Pulmonary artery endothelial cell (primary cell): ENCODE measurements at places on chromosomes 1 and 21.

DNA sequence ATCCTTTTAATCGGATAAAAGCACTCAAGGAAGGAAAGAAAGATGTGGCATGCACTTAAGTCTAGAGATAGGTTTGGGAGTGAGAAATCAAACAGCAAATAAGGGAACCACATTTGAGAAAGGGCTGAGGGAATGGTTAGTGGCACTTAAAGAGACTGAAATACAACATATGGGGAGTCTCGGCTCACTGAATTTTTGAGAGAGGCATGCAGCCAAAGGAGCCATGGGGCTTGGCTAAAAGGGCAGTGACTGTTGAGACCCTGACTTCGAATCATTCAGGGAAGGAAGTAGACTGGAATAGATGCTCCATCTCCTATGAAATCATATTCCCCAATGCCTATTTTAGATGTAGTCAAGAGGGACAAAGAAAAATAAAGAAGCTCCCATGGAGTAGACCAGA is 58.3 kb upstream of the HAO2 start:
- DNase-seq, result no peak

GRCh38 chr1:35650416-35650815 is 9.1 kb upstream of the PSMB2 start:
- no peak for DNase-seq

GRCh38 chr1:32336963-32337675 is 1.1 kb upstream of the MARCKSL1 start:
- no peak for DNase-seq

- no peak for DNase-seq
Measured at GRCh38 chr1:61198554-61198953, 116.2 kb downstream of the NFIA start.

DNA sequence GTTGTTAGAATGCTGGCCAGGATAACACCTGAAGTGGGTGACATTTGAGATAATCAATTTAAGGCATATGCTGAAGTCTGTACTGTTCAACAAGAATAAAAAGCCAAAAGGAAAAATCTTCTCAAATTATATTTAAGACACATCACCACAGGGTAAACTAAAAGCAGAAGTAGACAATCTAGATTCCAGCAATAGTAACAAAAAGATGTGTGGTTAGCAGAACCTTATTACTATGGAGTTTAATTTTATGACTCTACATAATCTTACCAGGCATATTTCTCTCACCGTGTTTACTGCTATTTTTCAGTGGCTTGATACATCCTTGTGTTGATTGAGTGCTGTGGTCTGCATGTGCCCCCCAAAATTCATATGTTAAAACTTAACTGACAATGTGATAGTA is 300.4 kb upstream of the ZP4 start:
- no peak for DNase-seq

GRCh38 chr1:43573066-43573800 is 42.5 kb downstream of the PTPRF start:
- DNase-seq, result no peak

DNA sequence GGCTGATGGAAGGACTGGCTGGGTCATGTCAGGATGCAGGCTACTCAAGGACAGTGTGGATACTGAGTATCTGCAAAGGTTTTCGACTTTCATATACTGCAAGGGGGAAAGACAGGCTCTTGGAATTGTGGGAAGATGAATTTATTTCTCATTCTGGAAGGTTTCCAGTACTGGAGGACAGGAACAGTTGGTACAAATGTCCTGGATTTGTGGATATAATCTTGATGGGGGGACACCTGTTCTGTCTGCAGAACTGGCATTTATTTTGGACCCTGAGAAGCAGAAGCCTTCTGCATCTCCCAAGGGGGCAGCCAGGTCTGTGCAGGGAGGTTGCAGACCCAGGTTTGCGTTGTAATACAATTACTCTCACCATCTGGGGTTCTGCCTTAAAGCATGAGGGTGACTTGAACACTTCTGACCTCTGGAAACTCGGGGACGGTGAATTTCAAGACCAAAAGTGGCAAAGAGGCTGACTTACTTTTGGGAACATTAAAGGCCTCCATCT is 65.8 kb downstream of the NOS1AP start:
- DNase-seq, result no peak

DNA sequence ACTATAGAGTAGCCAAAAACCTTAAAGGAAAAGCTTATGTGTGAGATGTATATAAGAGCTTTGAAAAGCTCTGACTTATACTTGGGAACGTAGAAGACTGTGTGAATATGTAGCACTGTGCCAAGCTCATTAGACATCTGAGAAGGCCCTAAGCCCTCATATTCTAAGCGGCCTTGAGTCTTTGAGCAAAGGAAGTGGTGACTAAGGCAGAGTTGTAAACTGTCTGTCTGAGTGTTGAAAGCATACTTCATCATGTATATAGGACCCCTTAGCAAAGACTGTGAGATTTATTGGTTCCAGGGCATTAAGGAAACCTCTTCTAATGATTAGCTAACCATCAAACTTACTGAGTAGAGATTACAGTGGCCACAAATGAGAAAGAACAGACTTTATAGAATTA is 153.3 kb upstream of the LYPLAL1 start:
- DNase-seq, result no peak

DNA sequence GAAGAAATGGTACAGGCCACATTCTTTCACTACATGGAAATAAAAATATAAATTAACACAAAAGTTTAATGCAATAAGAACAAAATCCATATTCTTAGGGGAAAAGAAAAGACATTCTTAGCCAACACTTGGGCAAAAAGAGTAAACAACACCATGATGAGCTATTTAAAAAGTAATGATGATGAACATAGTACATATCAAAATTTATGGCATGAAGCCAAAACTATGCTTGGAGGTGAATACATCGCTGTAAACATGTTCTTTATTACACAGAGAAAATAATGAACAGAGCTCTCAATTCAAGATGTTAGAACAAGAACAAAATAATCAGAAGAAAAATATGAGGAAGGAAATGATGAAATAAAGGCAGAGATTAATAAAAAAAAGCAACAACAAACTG is 158.2 kb downstream of the ZSCAN20 start:
- no peak for DNase-seq

DNA sequence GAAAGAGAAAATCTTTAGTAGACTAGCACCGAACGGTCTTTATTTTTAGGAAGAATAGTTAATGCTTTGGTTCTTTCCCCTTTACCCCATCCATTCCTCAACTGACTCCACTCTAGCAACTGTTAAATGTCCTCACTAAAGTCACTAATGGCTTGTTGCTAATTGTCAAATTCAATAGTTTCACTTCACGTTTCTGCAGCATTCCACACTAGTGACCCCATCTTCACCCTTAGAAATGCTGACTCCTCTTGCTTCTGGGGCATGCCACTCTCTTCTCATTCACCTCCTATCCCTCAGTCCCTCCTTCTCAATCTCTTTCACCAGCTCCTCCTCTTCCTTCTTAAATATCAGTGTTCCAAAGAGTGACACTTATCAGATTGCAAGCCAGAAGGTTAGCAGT is 19.4 kb upstream of the CADM3 start:
- DNase-seq, result no peak

DNA sequence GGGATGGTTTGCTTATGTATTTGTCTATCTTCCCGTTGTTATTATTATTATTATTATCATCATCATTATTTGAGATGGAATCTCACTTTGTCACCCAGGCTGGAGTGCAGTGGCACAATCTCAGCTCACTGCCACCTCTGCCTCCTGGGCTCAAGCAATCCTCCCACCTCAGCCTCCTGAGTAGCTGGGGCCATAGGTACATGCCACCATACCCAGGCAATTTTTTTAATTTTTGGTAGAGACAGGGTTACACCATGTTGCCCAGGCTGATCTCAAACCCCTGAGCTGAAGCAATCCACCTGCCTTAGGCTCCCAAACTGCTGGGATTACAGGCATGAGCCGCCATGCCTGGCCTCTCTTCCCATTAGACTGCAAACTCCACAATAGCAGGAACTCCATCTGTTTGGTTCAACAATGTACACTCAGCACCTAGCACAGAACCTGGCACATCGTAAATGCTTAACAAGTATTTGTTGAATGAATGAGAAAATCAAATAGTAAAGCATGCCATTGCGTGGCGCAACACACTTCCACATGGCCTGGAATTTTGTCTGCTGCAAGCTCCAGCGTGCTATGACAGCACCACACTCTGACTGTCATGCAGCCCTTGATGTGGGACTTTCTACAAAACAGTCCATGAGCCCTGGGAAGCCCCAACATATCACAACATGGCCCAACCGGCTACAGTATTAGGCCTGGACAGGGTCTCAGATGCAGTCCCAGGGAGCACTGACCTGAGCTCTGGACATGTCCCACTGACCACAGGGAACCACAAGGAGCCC is 3.8 kb upstream of the TINAGL1 start:
- DNase-seq, result no peak

DNA sequence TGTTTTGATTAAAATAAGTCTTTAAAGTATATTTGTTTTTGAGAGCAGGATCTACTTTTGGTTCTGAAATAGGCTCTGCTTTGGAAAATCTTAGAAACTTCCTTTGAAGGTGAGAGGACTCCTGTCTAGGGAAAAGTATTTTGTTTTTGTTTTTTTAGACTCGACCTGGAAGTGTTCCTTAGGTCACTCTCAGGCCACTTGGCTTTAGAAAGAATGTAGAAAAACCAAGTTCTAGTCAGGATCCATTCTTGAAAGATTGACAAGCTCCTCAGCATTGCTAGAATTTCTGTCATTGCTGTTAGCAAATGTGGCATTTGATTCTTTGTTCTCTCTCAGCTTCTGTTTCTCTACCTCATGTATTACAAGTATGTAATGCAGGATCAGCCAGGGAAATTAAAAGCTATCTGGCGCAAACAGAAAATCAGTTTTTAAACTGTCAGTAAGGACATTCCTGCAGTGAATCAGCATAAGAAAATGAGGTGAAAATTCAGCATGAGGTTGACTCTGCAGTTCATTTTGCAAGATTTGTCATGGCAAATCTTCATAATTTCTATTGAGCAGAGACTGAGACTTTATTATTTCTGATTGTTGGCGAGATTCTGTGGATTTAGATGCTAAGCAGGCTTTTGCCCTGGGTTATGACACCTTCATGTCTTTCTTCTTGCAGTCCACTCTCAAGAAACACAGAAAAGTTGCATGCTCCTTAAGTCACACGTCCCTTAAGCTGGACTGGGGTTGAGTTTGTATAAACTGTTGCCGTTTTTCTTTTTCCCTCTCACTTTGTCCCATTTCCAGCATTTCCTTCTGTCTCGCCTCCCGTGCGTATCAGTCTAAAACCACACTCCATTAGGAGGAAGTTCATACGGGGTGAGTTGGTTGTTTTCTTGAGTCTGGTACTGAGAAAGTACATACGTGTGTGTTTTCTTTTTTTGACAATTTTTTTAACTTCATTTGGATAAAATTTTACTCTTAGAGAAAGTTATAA is 12.6 kb downstream of the NTPCR start:
- peak; percentile 24 for DNase-seq

- no peak for DNase-seq
Measured at GRCh38 chr1:185961664-185962063, 227.5 kb downstream of the HMCN1 start.

GRCh38 chr1:233394860-233395717 is 67.6 kb downstream of the MAP3K21 start:
- DNase-seq, result no peak
